SK-MEL-5 (cell line): ENCODE measurements at places on chromosomes 3 and 15.

- DNase-seq: peak; percentile 79
Measured at GRCh38 chr15:57866149-57866736, 159.7 kb downstream of the POLR2M start.

DNA sequence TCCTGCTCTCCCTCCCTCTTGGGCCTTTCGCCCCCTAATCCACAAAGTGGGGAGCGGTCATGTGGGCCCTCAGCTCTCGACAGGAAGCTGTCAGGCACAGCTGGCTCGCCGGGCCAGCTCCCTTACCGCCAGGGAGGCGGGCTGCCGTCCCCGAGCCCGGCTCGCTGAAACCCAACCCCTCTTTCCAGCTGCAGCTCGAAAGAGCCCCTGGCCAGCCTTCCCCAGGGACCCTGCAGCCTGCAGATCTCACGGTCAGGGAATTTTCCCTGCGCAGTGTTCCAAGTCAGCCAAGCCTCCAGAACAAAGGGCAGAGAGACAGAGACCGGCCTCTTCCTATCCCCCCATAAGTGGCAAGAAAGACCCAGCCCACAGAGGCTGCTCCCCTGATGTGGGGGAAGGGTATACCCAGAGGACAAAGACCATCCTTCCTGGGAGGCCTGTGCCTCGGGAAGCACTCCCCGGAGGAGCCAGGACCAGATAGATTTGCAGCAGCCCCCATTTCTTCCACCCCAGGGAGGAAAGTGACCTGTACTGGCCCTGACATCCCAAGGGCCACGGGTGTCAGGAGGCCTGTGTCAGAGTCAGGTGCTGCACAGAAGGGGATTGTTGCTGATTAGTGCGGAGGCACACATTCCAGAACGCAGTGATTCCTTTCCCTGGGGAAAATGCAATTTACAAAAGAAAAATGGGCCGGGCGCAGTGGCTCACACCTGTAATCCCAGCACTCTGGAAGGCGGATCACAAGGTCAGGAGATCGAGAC lies 32.6 kb downstream of the MAGEF1 start:
- no peak for DNase-seq

- no peak for DNase-seq
Measured at GRCh38 chr3:69164296-69164695, 41.9 kb upstream of the LMOD3 start.

- peak; percentile 54 for DNase-seq
Measured at GRCh38 chr3:100210772-100211135, 50.0 kb upstream of the TBC1D23 start.
